ENCODE measurements at places on chromosomes 12 and 14. TPM values are rescaled to one million over a fixed set of nuclear protein-coding genes. Genes with fewer than 3 reads are reported as not detected.

ASB2 gene
- total RNA-seq = not detected

LBHD2 gene
- not detected for total RNA-seq

GSKIP gene
- 36.6 TPM for total RNA-seq

OR4E2 gene
- not detected for total RNA-seq

SIX6 gene
- total RNA-seq = not detected

LHX5 gene
- total RNA-seq = not detected

ITGB7 gene
- not detected for total RNA-seq

HPD gene
- 0.47 TPM for total RNA-seq

TPH2 gene
- total RNA-seq = not detected

CPSF6 gene
- total RNA-seq = 49.5 TPM

LPAR5 gene
- 0.27 TPM for total RNA-seq

MYF5 gene
- not detected for total RNA-seq
